Stimulated activated CD4-positive, alpha-beta T cell treated with anti-CD3 and anti-CD28 coated beads, Interleukin-2, amount 100 ng/mL, for 48 hours (primary cell): ENCODE measurements at places on chromosomes 6 and 20.

GRCh38 chr20:31751126-31751525 lies 12.0 kb downstream of the TPX2 start:
- DNase-seq: no peak

DNA sequence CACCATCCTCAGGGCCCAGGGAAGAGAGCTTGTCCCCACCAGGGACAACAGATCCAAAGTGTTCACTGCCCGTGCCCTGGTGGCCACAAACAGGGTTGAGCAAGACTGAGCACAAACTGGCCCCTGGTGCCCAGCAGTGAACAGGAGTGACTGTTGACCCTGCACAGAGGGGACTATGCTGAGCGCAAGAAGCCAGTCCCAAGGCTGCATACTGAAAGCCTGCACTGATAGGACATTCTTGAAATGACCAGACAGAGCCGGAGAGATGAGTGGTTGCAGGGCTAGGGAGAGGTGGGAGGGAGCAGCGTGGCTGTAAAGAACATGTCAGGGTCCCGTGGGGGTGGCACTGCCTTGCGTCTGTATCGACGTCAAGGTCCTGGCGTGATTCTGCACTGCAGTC lies 2.9 kb upstream of the FNDC11 start:
- DNase-seq: no peak

GRCh38 chr6:34585108-34585507 lies 29.0 kb upstream of the SPDEF start:
- no peak for DNase-seq

DNA sequence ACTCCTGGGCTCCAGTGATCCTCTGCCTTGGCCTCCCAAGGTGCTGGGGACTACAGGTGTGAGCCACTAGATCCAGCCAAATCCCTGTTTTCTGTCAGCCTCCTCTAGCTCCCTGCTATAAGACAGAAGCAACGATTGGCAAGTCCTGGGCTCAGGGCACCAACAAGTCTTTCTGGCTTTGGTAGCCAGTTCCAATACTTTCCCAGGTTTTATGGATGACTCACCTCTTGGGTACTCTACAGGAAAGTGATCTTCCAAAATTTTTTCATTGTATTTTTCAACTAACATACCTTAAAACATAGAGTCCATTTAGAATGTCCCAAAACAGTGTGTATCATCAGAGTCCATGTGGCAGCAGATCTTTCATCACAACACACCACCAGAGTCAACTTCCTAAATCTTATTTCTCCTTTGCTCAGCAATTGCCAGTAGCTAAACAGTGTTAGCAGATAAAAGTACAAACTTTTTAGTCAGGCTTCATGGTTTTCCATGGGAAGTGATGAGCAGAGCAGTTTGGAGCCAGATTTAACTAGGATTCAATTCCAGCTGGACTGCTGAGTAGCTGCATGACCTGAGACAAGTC lies 13.3 kb downstream of the GABBR1 start:
- no peak for DNase-seq

GRCh38 chr6:87115402-87116135 lies 20.7 kb upstream of the CGA start:
- DNase-seq: no peak

DNA sequence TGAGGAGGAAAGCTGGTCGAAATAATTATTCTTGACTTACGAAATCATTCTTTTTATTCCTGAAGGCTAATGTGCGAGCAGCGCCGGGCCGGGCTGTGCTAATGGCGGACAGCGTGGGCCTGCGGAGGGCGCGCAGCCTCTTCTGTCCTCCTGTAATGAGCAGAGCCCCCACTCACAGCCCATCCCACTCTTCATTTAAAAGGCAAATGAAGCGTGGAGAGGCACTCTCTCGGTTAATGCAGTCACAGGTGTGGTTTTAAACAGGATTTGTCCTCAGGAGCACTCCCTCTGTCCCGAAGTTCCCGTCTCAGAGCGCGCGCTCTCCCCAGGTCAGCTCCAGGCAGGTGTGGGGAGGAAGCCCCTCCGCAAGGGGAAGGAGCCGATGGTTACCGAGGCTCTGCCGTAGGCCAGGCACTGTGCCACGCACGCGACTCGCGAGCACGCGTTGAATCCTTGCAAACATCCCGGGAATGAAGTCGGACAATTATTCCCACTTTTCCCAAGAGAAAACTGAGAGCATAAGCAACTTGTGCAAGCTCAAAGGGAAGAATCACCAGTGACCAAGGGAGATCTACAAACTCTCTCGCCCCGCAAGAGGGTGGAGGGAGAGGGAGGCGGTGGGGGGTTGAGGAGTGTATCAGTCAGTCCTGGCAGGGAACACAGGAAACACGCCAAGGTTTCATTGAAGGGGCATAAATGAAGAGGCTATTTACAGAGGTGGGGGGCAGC lies 35.5 kb upstream of the ZFAND3 start:
- peak; percentile 3 for DNase-seq
